ENCODE measurements at places on chromosomes 1 and 21.

GRCh38 chr1:1398677-1399186 lies 403 bp downstream of the CCNL2 start:
- no peak for DNase-seq

- no peak for DNase-seq
Measured at GRCh38 chr1:78880223-78880622, 126.3 kb downstream of the ADGRL4 start.

DNA sequence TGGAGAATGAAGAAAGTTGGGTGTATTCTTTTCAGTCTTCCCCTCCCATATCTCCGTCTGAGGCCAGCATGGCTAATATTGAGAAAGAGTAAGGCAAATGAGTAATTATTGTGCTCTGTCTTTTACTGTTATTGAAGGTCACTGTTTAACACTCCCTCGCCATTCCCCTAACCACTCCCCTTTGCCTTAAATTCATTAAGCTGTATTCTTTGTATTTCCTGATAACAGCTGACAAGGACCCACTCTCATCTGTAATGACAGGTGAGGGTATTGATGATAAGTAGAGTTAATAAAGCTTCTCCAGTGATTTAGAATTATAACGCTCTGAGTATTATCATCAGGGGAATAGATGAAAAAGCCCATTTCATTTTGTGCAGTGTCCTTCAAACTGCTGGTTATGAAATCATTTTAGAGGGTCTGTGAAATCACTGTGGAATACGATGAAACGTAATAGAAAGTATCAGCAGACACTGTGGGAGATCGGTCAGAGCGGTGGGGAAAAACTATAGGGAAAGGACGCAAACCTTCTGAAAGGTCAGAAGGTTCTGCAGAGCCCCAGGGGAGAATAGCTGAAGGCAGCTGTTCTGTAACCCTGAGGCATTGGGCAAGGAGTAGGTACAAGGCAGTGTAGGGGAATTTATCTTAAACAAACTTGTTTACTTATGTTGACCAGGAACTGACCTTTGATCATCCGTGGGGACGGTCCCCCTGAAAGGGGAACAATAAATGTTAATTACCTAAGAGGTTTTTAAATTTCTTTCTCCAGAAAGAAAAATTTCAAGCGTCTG lies 46.3 kb upstream of the CACYBP start:
- no peak for DNase-seq

- DNase-seq: no peak
Measured at GRCh38 chr21:35520856-35521255, 471.8 kb upstream of the RUNX1 start.

- no peak for DNase-seq
Measured at GRCh38 chr1:205858141-205858961, 8.4 kb upstream of the PM20D1 start.

GRCh38 chr1:38133304-38133703 lies 86.7 kb upstream of the POU3F1 start:
- no peak for DNase-seq

- DNase-seq: no peak
Measured at GRCh38 chr1:200161801-200162200, 134.3 kb downstream of the NR5A2 start.

- DNase-seq: no peak
Measured at GRCh38 chr1:156926175-156926574, 5.7 kb downstream of the LRRC71 start.

All from muscle of arm (tissue), 14 donors.